Astrocyte (in vitro differentiated cells and primary cell): ENCODE measurements at places on chromosomes 1 and 21.

GRCh38 chr1:98813738-98814309, 152.3 kb downstream of the SNX7 start:
- DNase-seq, result no peak

DNA sequence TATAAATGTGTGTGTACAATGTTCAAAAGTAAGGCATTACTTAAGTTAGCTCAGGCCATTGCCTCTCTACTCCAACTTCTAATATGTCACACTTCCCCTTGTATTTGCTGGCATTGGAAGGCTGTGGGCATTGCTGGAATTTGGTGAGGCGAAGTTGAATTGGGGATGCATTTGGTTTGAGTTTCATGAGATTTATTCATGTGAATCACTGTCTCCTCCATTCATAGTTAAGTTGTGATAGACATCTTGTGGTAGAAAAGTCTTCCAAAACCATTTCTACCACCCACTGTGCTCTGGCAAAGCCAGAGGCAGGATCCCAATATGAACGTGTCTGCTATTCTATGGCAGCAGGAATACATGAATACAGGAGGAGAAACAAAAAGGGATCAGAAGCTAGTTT, 397.8 kb upstream of the USP24 start:
- peak; percentile 74 for DNase-seq

DNA sequence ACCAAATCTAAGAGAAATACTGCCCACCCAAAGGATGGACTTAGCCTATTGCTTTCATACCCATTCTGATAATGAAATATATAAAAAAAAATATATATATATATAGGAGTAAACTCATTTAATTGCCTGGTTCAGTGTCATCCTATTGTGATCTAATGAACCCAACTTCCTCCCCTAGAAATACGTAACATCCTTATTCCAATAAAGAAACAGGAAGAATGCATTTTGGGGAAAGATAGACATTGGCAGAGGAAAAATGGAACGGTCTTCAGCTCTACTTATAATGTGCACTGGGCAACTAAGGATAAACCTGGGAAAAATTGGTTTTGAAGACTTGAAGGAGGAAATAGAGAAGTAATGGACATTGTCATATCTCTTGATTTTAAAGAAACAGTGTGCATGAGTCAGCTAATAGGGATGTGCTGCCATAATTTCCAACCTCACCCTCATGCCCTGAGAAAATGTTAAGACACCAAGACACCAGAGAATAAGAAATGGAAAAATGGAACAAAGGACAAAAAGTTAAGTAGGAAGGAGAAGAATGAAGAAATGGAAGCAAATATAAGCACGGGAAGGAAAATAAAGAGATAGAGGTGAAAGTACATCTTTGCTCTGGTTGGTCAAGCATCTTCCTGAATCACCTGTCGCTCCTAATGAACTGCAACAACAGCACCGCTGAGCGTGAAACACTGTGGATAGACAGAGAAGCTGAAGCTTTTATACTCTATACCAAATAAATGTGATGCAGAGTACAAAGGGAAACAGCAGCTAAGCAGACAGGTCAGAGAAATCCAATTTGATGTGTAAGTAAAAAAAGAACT, 5.4 kb downstream of the UBR4 start:
- no peak for DNase-seq

DNA sequence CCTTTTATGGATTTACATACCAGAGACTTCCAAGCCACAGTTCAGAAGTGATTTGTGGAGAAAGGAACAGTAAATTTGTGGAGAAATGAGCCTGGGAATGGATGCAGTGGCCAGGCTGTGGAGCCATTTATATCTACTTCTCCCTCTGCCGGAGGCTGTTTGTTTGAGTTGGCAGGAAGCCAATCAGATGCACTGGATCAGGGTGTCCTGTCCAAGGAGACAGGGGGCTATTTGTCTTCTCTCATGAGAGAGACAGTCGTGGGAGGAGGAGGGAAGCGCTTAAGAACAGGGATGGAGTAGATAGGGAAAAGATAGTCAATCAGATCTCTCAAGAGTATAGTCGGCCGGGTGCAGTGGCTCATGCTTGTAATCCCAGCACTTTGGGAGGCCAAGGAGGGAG, 2.8 kb upstream of the HAPLN2 start:
- DNase-seq, result peak; percentile 51

DNA sequence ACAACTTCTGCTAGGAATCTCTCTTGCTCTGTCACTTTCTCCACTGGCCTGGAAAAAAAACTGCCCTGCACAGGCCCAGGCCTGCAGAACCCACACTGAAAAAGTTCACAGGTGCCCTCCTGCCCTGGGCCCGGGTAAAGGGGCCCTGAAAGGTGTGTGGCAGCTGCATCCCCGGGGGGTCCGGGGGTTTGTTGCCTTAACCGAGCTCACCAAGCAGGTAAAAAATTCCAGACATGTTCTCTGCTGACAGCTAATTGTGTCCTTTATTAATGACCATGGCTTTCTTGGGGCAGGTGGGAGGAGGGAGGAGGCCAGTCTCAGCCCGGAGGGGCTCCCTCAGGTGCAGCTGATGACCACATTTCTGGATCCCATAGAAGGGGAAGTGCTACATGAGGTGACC, 122.9 kb downstream of the LACTBL1 start:
- DNase-seq, result no peak

DNA sequence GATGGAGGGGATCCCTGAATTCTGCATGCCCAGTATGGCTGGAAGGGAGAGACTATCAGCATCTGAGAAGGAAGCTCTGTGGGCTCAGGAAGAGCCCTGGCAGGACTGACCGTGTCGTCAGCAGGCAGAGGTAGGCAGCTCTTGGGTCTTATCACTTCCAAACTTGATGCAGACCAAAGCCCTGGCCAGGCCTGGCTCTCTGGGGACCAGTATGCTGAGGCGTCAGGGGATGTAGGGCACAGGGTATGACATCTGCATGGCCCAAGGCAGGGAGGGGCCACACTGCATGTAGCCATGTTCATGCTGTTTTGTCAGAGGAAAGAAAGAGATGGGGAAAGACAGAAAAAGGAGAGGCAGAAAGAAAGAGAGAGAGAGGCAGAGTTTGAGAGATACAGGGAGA, 6.3 kb downstream of the FGR start:
- no peak for DNase-seq
